Smooth muscle cell of the brain vasculature (primary cell): ENCODE measurements at places on chromosomes 6 and 20.

GRCh38 chr20:32581839-32582658, 3.1 kb downstream of the NOL4L start:
- DNase-seq, result no peak

GRCh38 chr6:154783229-154783628, 50.0 kb downstream of the SCAF8 start:
- no peak for DNase-seq

GRCh38 chr20:35821807-35822242, 50.0 kb downstream of the PHF20 start:
- no peak for DNase-seq

GRCh38 chr6:38215651-38216311, 396.3 kb downstream of the ZFAND3 start:
- no peak for DNase-seq

DNA sequence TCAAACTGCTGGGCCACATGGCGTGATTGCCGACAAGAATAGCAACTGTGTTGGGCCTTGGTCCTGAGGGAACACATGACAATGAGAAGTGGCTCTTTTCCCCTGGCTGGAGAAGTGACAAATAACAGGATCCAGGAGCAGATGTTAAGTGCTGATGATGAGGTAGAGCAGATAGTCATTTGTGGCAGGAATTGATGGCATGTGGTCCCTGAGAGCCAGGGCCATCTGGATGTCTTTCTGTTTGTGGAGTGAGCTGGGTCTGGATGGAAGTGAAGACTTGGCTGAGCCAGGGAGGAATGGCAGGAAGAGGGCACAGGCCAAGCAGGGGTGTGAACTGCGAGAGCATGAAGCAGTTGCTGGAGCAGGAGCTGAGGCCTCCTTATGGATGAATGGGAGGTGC, 67.8 kb downstream of the SCAND1 start:
- no peak for DNase-seq

DNA sequence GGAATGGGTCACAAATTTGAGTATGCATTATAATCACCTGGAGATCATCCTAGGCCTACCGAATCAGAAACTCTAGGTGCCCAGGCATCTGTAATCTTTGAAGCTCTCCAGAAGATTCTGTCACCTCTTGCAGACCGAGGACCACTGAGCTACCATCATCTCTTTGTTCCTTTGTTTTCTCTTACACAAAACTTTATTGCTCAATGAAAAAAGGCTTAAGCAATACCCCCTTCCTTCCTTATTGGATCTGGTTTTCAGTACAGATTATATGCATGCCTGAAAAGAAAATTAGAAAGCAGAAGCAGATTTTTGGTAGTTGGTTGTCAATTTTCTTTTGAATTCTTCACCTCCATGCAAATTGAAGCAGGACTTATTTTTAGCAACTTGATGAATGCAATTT, 31.3 kb downstream of the STX11 start:
- no peak for DNase-seq

DNA sequence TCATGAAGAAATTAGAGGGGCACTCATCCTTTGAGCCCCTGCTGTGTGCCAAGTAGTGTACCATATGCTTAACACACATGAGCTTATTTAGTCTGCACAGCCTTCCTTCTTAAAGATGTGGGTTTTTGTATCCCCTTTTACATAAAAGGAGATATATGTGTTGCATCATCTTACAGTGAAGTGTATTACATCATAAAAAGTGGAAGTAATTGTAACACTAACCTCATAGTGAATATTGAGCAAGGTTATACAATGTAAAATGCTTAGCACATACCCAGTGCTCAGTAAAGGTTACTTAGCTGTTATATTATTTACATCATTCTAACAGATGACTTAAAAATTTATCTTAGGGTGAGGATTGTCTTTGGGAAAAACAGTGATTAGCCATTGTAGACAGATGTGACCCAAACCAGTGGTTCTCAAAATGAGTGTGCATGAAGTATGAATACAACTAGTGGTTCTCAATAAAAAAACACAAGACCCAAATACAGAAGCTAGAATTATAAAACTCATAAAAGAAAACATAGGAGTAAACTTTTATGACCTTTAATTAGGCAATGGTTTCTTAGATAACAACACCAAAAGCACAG, 3.8 kb upstream of the PIGU start:
- no peak for DNase-seq
